ENCODE measurements at places on chromosomes 4 and X.

GRCh38 chrX:50815120-50815519, 1.1 kb upstream of the SHROOM4 start:
- no peak for DNase-seq

DNA sequence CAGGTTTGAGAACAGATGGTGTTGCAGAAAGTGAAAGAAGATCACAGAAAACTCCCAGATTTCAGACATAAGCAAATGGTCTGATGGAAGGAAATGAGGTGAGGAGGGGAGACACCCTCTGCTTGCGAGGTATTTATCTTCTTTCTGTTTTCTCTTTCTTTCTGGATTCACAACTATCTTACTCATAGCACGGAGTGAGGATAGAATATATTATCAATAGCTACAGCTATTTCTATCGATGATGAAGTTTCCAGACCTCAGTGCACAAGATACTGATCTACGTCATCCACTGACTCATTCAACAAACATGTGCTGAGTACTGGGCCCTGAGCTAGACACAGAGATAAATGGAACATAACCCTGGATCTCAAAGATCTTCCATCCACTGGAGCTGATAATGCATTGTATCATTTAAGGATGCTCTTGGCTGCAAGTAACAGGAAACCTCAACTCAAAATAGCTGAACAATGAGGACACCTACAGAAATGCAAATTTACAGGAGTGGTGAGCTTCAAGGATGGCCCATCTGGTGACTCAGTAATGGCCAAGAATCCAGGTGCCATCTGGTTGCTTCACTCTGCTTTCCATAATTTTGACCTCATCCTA, 21.2 kb downstream of the SLC2A9 start:
- DNase-seq, result no peak

GRCh38 chr4:143555676-143556075, 42.2 kb downstream of the SMARCA5 start:
- DNase-seq, result no peak

DNA sequence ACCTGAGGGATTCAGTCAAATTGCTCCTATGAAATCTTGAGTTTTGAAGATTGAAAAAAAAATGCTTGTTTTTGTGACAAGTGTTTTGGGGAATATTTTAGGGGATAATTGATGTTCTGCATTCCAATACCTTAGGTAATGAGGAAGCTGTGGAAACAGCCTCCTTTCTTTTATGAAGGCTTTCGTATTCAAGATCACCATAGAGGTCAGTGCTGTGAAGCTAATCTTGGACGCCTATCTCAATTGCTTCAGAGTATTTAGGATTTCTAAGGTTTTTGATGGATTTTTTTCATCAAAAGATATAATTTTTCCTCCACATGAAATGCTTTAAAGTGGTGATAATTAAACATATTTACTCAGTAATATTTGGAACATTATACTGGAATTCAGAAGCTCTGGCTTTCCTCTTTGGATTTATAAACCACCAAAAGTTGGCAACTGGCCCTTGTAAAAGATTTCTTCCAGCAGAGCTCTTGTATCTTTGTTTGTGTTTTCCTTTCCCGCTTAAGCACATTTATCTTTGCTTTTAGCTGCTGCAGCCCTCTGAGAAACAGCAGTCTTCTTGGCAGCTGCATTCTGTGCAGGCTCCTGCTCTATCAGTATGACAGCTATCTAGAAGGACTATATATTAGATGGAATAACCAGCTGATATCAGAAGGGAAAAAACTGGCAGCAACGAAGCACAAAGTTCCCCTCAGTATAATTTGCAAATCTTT, 63.7 kb downstream of the HMGB2 start:
- DNase-seq, result no peak

GRCh38 chr4:4659871-4660651, 118.2 kb upstream of the STX18 start:
- no peak for DNase-seq

DNA sequence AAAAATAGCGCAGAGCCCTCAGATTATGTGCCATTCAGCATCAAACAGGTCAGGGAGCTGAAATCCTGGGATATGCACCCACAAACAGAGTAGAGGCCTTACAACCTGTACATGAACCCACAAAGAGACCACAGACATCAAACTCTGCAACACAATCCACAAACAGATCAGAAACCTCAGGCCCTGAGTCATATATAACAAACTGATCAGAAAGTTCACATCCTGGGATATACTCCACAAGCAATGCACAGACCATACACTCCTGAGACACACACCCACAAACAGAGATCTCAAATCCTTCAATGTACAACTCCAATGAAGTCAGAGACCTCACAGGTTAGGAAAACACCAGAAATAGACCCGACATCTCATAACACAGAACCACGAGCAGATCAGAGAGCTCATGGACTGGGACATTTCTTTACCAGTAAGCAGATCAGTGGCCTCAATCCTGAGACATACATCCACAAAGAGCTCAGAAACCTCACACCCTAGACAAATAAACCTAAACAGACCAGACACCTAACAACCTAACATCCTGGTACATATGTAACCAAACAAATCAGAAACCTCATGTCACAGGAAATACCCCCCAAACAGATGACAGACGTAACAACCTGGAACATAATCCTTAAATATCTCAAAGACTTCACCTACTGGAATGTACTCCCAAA, 24.2 kb downstream of the SUV39H1 start:
- no peak for DNase-seq

GRCh38 chr4:145609481-145610427, 9.4 kb upstream of the MMAA start:
- DNase-seq, result peak; percentile 47

DNA sequence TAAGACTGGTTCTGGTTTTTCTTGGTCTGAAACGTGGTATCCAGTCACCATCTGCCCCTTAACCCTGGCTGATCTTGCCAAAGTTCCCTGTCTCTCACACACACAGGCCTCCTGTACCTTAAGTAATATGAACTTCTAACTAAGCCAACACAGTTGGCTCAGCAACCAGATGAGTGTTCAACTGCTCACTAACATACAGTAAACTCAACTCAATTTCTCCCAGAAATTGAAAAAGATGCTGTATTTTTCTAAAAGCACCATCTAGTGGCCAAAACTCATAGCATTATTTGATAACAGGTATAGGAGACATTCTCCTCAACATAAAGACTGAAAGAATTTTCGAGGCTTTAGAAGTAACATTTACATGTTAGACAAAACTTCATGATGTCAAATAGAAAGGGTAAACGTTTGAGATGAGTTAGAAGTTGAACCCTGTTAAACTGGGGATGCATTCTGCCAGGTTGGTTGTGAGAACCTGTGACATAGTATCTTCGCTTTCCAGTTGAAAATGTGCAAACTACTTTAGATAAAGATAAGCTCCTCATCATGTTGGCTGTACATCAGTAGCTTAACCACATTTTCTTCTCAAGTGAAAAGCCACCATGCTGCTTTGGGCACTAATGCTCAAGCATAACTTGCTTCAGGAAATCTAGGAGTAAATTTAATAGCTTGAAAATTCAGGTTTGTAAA, 31.2 kb downstream of the CCNI start:
- DNase-seq, result peak; percentile 69

Data from NCI-H510A treated with DMSO at 0.1 percent for 48 hours (cell line).